ENCODE measurements at places on chromosomes 5 and 9.

DNA sequence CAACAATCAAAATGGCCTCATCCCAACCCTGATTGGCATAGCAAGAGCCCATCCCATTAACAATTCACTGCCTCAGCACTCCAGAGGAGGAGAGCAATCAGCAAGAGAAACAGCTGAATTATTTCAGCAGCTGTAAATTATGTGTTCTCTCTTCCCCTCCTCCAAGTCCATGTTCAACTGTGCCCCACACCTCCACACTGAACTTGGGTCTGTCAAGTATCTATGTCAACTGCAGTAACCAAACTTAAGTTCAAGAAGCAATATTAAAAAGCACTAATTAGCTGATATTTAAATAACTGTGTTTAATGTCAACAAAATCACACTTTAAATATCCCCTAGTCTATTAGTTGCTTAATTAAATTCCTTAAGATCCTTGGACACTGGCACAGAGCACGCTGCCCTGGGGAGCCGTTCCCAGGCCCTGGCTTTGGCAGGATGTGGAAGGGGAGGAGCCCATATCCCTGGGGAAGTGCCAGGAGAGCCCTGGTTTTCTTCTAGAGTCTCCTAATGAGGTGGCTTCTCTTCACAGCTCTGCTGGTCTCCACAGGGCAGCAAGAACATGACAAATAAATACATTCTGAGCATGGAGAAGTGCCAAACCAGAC lies 50.6 kb downstream of the SIL1 start:
- no peak for DNase-seq

GRCh38 chr9:127899128-127899943 lies at the start of gene ST6GALNAC6:
Gene ST6GALNAC6, minus strand, starts transcription at chr9:127899603. Its CDS starts 1,622 bp downstream, at chr9:127897981.
- DNase-seq: peak; percentile 66

- peak; percentile 64 for DNase-seq
Observed at GRCh38 chr9:38160613-38161215, 91.7 kb upstream of the SHB start.

DNA sequence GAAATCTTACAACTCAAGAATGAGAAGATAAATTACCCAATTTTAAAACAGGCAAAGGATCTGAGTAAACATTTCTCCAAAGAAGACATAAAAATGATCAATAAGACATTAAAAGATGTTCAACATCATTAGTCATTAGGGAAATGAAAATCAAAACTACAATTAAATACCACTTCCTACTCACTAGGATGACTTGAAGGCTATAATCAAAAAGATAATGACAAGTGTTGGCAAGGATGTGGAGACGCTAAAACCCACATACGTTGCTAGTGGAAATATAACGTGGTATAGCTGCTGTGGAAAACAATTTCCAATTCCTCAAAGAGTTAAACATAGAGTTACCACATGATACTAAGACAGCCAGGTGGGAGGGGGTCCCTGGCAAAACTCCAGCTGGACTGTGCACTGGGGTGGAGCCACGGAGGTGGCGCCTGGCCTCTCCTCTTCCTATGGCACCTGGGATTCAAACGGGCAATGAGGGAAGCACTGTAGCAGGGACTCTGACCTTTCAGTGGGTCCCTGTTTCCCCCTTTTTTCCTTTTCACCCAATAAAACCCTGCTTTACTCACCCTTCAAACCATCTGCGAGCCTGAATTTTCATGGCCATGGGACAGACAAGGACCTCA lies 5.9 kb downstream of the ARSB start:
- no peak for DNase-seq

DNA sequence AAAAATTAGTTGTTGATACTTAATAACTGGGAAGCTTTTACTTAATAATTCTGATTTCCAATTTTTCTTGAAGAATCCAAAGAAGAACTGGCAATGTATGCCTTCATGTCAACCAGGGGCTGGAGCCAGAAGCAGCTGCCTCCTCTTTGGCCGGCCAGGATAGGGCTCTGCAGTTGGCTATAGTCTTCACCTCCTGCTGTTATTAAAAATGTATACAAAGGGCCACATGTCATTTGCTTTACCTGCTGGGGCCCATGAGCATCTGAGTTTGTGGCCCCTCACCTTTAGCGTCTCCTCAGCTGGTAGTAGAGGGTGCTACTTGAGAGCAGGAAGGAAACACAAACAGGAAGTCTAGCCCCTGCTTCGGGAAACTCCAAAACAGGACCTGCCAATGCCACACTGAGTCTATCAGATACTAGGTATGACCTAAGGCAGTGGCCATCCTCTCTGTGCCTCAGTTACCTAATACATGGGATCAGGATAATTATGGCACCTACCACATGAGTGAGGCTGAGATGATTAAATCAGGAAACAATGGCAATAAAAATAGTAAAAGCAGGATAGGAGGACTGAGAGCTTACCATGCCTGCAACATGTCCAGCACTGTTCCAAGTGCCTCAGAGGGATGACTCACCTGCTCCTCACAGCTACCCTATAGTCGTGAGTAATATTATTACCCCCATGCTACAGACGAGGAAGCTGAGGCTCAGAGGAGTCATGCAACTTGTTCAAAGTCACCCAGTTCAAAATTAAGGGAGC lies 21.3 kb downstream of the CCDC69 start:
- peak; percentile 75 for DNase-seq

- no peak for DNase-seq
Observed at GRCh38 chr5:173753307-173754168, 134.6 kb upstream of the CPEB4 start.

- no peak for DNase-seq
Observed at GRCh38 chr9:99114049-99114440, 9.1 kb downstream of the TGFBR1 start.

- DNase-seq: no peak
Observed at GRCh38 chr5:175263776-175264175, 180.2 kb downstream of the DRD1 start.

- DNase-seq: no peak
Observed at GRCh38 chr5:6592601-6593000, 40.2 kb downstream of the NSUN2 start.

DNA sequence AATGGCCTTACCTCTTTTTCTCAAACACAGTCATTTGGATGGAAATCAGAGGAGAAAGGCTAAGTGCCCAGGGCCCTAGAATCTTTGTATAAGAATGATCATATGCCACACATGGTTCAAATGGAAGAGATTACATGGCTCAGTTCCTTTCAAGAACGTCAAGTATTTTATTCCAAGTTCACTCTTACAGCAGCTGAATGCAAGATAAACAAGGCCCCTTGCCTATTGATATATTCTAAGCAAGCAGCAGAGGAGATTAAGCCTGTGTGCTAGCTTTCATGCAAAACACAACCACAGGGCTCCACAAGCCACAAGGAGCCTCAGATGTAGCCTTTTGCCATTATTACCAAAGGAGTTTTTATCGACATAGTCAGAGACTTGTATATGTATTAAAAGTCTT lies 55.3 kb upstream of the SLCO6A1 start:
- no peak for DNase-seq

DNA sequence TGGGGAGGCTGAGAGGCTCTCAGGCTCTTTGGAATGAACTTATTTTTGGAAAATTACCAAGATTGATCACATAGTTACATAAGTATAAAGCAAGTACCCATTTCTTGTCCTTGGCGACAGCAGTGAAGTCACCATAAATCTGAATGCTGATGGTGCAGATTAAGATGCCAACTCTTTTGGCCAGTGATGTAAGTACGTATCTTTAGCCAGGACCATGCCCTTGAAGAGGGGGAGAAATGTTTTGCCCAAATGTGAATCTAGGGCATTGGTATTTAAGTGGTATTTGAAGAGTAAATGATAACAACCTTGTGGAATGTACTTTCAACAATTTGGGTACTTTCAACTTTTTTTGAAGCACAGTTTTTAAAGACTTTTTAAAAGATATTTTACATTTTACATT lies 68.2 kb upstream of the RAD23B start:
- DNase-seq: no peak

- DNase-seq: peak; percentile 45
Observed at GRCh38 chr5:131067636-131068035, 97.4 kb downstream of the HINT1 start.

DNA sequence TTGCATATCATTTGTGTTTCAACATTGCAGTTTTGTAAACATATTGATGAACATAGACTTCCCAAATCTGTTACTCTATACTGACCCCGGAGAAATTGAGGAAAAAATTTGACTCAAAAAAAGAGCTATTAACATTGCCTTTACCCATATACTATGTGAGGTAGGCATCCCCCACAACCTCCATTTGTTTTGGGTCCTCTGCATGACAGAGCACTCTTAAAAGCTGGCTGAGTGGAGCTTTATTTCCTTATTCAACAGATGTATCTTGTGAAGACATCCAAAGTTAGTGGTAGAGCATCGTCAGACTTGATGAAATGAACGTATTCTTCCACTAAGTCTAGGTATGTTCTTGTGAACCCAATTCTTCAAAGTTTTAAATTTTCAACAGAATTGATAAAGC lies 310.5 kb downstream of the CDH9 start:
- no peak for DNase-seq

DNA sequence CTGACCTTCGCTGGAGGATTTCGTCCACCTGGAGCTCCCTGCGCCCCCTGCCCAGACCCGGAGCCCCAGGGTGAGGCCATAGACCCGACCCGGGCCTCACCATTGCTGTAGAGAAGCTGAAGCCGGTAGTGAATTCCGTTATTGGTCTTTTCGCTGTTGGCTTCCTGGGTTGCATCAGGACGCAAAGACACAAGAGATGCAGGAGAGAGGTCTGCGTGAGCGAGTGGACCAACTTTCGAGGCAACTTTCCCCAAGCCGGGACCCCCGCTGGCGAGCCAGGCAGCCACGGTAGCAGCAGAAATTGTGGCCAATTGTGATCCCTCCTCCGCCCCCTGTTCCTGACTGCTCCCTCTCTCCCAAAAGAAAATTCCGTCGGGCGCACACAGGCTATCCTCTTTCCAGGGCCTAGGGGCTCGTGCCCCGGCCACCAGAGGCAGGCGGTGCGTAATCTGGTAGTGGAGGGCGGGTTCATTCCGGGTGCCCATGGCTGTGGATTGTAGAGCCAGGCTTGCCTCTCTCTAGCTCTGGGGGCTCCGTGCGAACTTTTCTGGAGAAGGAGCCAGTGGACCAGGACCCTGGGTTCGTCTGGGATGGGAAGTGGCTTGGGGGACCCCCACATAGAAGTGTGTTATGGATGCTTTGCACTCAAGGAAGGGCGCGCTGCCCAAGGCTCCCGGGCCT lies 3.3 kb downstream of the EBF1 start:
- no peak for DNase-seq

- DNase-seq: no peak
Observed at GRCh38 chr5:170126626-170127025, 20.9 kb downstream of the FOXI1 start.

DNA sequence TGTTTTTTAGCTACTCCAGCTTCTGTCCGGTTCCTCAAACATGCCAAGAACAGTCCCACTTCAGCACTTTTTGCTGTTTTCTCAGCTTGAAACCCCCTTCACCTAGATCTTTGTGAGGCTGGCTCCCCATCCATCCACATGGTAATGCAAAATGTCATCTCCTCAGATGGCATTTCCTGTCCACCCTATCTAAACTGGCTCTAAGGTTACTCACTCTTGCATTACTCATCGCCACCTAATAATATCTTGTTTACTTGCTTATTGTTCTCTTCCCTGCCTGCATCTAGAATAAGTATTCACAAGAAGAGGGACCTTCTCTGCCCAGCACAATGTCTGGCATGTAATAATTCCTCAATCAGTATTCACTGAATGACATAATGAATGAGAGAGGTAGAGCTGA lies 220.1 kb downstream of the FAM114A2 start:
- no peak for DNase-seq

DNA sequence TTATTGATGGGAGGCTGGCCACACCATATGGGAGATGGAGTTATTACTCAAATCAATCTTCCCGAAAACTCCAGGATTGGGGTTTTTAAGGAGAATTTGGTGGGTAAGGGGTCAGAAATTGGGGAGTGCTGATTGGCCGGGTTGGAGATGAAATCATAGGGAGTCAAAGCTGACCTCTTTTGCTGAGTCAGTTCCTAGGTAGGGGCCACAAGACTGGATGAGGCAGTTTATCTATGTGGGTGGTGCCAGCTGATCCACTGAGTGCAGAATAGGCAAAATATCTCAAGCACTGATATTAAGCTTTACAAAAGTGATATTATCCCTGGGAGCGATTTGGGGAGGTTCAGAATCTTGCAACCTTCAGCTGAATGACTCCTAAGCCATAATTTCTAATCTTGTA lies 75.7 kb upstream of the CLINT1 start:
- no peak for DNase-seq

GRCh38 chr5:52603778-52604554 lies 183.8 kb upstream of the ITGA1 start:
- no peak for DNase-seq

DNA sequence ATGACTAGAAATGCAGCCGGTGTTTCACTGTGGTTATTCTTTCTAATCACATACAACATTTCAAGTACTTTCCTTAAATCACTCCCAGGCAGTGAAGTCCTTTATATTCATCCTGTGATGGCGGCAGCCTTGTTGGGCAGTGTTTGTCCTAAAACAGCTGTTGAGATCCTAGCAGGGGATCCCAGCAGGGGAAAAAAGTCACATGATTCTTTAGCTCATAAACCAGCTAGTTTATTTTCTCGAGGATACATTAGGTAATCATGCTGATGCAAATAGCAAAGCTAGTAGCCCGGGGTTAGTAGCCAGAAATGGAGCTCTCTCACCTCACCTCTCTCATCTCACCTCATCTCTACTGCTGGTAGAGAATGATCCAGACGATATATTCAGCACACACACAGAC lies 70.5 kb downstream of the FOXD1 start:
- DNase-seq: no peak

GRCh38 chr9:124899845-124900244 lies 37.9 kb downstream of the ARPC5L start:
- DNase-seq: no peak

DNA sequence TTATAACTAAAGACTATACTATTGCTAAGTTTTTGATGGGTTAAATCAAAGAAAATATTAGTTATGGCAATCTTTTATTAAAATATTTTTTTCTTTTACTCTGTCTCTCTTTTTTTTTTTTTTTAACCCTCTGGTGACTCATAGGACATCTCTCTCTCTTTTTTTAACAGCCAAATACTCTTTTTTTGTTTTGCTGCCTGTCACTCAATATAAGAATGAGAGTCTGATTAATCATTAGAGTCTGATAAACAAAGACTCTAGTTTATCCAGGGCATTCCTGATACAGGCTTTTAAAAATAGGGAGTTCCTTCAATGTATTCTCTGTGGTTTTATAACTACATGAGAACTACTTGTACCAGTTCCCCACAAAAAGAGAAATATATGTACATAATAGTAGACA lies 77.3 kb downstream of the SLC38A9 start:
- no peak for DNase-seq

GRCh38 chr5:167348980-167349379 lies 942.5 kb upstream of the WWC1 start:
- DNase-seq: no peak

GRCh38 chr5:71564895-71565294 lies 22.2 kb upstream of the MCCC2 start:
- no peak for DNase-seq

Data from CD14-positive monocyte (primary cell).